ENCODE measurements at places on chromosomes 5 and 9.

GRCh38 chr5:38994324-38994927 is 79.8 kb downstream of the RICTOR start:
- peak; percentile 54 for DNase-seq

DNA sequence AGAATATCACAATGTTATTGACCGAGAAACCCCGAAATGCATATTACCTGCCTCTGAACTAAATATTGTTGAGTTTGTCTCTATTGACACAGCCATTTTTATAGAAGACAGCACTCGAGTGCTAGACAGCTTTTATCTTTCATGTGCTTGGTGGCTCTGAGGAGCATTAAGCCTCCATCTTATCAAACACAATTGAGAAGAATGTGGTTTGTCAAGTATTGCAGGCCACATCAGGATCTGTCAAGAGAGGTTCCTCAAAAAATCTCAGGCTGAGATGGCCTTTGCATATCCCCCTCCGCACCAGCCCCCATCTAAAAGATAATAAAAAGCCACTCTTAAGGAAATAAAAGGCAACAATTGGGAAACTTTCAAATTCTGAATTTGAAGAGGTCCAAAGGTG is 284.8 kb downstream of the DENND1A start:
- DNase-seq, result no peak

GRCh38 chr5:74552101-74552500 is 88.4 kb downstream of the ENC1 start:
- DNase-seq, result no peak

DNA sequence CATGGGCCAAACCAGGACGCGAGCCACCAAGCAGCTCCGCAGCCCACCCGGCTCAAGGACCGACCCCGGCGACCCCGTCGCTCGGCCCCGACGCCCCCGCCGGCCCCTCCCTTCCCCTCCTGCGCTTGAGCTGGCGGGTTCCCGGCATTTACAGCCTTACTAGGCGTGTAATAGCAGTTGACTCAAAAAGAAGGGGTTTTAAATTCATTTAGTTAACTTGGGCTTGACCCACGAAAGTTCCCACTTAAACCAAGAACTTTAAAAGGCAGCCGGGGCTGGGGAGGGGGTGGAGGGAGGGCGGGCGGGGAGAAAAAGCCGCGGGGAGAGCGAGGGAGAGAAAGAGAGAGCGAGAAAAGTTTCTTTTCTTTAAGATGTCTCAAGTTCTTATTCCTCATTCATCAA is 636 bp downstream of the PRDM12 start:
- DNase-seq, result no peak

GRCh38 chr5:128432913-128433440 is 105.1 kb downstream of the FBN2 start:
- no peak for DNase-seq

- DNase-seq, result no peak
Observed at GRCh38 chr5:94503677-94504076, 114.7 kb downstream of the KIAA0825 start.

GRCh38 chr5:36041537-36041845 is 25.2 kb downstream of the UGT3A2 start:
- DNase-seq, result no peak

- DNase-seq, result no peak
Observed at GRCh38 chr5:134878403-134878802, 4.2 kb downstream of the TXNDC15 start.

DNA sequence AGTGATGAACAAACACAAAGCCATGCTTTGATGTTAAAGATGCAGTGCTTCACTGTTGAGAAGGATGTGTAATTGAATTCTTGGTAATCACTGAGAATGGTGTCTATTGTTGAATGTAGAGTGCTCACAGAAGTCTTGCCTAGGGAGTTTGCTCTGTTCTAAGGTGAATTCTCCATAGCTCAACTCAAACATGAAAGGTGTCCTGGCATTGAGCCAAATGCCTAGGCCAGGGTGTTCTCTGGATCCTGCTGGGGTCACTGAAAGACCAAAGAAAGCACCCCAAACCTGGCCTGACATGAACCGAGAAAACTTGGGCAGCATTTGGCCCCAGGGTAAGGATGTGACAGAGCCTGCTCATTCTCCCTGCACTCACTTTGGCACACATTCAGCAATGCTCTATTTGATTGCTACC is 217.3 kb downstream of the ARL15 start:
- DNase-seq, result peak; percentile 16

GRCh38 chr9:86434039-86434726 is 80.0 kb upstream of the TUT7 start:
- peak; percentile 56 for DNase-seq

DNA sequence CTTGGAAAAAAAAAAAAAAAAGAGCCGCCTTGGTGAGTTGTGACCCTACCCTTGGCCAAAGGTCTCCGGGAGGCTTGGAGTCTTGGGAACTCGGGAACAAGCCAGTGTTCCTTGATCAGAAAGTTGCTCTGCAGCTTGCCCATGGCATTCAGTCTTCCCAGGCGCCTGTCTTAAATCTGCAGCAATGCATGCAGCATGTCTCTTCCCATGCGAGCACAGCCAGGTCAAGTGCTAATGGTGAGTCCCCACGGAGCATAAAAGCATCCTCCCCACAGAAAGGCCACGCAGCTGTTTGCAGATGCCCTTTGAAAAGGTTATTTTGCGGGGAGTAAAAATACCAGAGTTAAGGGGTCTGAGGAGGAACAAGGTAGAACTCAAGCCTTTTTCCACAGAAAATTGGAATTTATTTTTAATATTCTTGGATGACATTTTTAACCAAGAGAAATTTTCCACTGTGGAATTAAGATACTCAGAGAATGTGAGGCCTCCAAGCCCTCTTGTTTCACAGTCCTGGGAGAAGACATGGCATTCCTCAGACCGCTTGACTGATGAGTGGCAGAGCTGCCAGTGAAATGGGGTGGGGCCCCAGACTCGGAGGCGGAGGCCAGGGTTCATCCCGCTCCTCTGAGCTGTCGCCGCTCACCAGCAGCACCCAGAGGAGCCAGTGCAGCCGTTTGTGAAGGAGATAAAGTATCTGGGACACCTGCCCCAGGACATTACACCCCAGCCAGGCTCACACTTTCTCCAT is 81.6 kb downstream of the CYFIP2 start:
- DNase-seq, result no peak

GRCh38 chr5:163653526-163653925 is 148.1 kb downstream of the MAT2B start:
- no peak for DNase-seq

DNA sequence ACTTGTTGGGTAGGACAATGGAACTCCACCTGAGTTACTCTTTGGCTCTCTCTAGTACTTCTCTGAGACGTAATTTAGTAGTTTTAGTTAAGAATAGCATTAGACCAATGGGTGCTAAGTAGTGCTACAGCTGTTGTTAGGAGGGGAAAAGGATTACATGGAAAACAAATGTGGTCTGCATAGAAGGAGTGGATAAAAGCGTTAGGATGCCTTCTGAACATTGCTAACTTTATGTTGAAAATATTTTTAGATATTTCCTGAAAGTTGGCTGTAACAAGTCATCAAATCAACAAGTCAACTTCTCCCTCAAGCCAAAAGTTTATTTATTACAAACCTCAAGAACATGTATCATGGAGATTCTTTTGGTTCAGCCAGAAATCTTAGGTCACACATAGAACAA is 409.5 kb upstream of the MEF2C start:
- no peak for DNase-seq

DNA sequence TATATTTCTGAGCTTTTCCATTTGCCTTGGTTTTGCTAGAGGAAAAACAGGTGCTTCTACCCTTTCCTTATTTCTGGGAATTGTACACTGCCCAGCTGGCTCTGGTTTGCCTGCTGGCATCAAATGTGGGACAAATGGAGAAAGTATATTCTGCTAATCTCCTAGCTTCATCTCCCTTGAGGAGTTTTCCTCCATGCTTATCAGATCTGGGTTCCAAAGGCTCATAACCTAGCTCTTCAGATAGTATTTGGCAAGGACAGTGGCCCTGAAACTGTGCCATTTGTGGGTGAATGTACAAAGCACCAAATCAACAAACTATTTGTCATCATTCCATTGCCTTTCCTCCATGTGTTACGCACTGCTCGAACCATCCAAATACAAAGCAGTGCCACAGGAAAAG is 16.2 kb downstream of the PRLR start:
- no peak for DNase-seq

Measured in SK-N-SH (cell line).